SK-N-SH (cell line): ENCODE measurements at places on chromosomes 6 and 20.

- DNase-seq: no peak
Measured at GRCh38 chr6:35152067-35152707, 11.0 kb upstream of the TCP11 start.

GRCh38 chr6:127103482-127103881 is 15.0 kb upstream of the RSPO3 start:
- DNase-seq: no peak

DNA sequence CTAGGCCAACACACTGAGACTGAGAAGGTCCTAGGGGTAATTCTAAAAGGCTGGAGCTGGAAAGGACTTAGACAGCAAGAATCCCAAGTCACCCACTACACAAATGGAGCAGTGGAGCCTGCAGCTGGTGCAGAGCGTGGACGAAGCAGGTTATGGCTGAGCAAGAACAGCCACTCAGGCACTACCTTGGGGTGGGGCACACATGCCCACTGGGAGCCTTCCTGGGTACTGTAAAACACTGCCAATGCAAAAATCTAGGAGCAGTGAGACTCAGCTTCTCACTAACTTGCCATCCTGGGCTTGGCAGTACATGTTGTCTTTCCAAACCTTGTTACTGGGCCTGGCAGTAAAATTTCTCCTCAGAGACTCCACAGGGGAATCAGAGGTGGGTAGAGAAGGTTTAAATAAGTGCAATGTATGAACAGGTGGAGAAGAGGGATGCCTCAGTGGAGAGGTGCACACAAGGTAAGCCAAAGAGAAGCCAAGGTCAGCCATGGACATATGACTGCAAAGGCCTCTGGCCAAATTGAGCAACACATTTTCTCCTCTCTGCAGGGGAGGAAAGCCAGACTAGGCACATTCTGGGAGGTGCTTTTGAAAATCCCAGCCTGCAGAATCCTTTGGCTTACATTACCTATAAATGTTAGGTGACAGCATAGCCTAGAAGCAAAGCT is 105.6 kb downstream of the TNFRSF21 start:
- DNase-seq: no peak

DNA sequence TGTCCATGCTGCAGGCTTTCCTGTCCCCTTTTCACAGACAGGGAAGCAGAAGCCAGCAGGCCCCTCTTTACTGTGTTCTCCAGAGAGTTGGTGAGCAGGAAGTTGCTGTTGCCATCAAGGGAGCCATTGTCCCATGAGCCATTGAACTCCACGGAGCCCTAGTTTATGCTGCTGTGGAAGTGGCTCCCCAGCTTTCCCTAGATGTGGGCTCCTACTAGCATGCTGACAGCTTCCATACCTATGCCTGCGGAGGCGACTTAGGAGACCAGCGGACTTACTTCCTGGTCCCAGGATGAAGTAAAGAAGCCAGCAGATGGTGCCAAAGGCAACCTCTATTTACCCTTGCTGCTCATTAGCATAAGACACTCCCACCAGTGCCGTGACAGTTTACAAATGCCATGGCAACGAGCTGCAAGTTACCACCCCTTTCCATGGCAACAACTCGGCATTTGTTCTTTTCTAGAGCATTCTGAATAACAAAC is 30.8 kb upstream of the FKBP1A start:
- DNase-seq: no peak

- DNase-seq: no peak
Measured at GRCh38 chr6:158955255-158955654, 44.7 kb downstream of the RSPH3 start.

GRCh38 chr6:38508894-38509293 is 130.8 kb downstream of the BTBD9 start:
- no peak for DNase-seq

- no peak for DNase-seq
Measured at GRCh38 chr20:47406849-47407682, 50.6 kb upstream of the ZMYND8 start.

DNA sequence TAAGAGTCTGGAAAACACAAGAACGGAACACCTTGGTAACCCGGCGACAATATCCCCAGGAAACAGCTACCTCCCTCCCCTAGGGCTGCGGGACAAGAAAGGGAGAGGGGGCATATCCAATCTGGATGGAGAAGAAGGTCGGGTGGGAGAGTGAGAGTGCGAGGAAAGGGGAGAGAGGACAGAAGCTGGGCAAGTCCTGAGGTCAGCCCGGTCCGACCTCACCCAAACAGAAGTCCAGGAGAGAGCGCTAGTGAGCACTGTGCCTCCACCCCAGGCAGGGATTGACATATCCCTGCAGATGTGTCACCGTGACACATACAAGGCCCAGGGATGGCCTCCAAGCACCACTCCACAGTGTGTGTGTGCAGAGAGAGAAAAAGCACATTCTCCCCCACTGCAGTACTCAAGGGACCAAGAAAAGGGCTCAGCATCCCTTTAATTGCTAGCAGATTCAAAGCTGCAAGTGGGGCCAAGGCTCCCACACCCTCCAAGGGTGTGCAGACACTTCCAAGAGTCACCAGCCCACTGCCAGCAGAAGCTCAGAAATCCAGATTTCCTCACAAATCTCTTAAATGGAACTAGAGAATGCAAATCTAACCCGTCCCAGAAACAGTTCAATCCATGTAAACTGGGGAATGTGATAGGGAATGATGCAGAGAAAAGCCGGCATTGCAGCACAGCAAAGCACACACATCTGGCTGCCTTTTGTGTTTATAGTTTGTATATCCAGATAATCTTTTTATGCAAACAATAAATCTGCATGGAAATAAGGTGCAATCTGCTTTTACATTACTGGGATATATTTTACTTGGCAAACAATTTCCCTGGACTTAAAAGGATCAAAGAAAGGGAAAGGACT is 3.1 kb downstream of the PXDC1 start:
- peak; percentile 86 for DNase-seq

- no peak for DNase-seq
Measured at GRCh38 chr6:33549196-33549595, 30.9 kb downstream of the BAK1 start.

DNA sequence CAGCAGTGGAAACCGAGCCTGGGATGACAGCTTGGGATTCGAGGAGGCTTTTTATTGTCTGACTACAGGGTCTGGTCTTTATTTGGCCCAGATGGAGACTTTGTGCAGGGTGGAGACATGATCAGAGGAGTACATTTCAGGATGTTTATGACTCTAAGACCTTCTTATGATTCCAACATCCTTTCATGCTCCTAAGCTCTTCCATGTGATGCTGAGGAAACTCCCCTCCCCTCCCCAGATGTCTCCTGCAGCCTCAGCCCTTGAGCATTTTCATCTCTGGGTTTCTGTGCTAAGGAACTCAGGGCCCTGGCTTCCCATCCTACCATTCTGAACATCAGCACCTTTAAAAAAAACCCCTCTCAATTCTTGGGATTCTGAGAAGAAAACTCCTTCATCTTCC is 186.6 kb downstream of the SOX4 start:
- DNase-seq: no peak

DNA sequence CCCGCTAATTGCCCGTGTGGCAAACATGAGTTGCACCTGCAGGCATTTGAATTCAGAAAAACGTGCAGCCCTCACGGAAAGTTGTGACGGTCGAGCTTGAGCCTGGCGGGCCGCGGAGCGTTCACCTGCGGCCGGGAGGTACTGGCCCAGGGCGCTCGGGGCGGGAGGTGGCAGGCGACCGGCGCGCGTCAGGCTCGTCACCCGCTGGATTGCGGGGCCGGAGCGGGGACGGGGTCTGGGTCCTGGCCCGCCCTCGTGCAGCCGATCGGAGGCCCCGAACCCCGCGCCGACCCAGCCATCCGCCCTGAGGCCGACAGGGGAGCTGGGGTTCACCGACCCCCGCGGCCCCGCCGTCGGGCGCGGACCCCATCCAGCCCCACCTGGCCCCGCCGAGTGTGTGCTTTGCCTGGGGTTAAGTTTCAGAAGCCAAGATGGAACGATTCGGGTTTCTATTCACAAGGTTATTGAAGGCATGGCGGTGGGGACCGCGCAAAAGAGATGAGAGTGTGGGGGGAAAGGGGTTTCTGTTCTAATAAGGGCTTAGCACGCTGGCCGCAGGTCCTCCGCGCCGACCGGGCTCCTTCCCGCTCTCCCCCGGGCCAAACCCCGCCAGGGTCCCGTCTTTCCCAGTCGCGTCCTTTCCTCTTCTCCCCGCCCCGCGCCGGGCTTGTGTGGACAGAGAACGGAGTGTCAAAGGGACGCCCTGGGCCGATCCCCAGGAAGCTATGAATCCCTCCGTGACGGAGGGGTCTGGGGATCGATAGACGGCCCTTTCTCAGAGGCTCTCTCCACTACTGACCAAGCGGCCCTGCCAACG is 1.6 kb upstream of the HEY2 start:
- DNase-seq: peak; percentile 52

- DNase-seq: no peak
Measured at GRCh38 chr6:53347250-53347920, 1.4 kb downstream of the ELOVL5 start.

- DNase-seq: no peak
Measured at GRCh38 chr6:54072635-54073313, 38.5 kb upstream of the MLIP start.

- peak; percentile 29 for DNase-seq
Measured at GRCh38 chr6:31042806-31043205, 32.5 kb downstream of the MUC22 start.

DNA sequence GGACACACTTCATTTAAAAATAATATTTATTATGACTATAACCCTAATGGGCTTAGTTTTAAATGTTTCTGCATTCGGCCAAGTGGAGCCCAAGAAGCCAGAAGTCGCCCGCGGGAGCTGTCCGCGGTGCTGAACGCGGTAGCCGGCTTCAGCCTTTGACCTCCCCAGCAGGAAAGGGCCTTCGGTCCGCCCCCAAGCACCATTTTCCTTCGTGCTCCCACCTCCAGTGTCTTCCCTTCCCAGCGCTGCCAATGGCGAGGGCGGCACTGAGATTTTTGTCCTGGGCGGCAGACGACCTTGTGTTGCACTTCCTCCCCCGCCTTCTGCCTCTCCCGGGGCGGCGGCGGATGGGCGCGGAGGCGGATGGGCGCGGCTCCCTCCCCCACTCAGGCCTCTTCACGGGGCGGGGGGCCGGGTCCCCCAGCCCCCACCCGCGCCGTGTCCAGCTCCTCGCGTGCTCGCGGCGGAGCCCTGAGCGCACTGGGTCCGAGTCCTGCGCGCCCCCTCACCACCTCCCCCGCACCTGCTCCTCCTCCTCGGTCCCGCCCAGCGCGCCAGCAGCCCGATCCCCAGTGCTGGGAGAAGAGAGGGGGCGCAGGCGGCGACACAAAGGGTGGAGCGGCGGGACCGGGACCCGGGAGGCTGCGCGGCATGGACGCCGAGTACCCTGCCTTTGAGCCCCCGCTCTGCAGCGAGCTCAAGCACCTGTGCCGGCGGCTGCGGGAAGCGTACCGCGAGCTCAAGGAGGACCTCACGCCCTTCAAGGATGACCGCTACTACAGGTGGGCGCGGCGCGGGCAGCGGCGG is 23.6 kb upstream of the TMEM181 start:
- DNase-seq: peak; percentile 90

DNA sequence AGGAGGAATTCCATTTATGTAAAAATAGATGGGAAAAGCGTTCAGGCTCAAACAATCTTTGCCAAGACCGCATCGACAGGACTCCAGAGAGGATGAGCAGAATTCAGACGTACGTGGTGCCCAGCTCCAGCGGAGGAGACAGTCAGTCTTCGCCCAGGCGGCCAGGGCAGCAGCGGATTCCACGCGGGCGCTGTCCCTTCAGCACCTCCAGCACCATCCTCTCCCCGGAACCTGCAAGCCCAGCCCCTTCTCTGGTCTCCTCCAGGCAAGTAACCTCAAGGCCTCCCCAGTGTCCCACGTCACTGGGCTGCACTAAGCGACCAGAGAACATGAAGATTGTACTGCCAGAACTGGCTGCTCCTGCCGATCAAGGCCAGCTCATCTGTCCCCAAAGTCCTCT is 2.8 kb upstream of the KCNQ2 start:
- DNase-seq: no peak

GRCh38 chr6:167665698-167666330 is 160.9 kb upstream of the AFDN start:
- DNase-seq: no peak
